ENCODE measurements at places on chromosomes 1 and 21.

DNA sequence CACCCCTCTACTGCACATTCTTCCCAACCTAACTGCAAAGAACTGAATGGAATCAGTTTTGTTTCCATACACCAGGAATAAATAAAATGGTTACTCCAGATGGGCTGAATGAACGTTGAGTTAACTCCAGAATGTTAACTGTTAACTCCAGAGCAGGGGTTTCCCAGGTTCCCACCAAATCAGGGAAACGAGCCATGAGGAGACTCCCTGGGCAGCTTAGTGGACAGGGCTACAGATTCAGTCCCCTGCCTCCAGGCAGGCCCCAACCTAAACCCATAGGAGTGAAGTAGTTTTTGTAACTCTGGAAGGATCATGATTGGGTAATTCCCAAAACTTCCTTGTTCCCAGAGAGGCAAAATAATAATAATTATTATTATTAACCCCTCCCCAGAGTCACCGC is 14.1 kb downstream of the VSIG8 start:
- DNase-seq = no peak

DNA sequence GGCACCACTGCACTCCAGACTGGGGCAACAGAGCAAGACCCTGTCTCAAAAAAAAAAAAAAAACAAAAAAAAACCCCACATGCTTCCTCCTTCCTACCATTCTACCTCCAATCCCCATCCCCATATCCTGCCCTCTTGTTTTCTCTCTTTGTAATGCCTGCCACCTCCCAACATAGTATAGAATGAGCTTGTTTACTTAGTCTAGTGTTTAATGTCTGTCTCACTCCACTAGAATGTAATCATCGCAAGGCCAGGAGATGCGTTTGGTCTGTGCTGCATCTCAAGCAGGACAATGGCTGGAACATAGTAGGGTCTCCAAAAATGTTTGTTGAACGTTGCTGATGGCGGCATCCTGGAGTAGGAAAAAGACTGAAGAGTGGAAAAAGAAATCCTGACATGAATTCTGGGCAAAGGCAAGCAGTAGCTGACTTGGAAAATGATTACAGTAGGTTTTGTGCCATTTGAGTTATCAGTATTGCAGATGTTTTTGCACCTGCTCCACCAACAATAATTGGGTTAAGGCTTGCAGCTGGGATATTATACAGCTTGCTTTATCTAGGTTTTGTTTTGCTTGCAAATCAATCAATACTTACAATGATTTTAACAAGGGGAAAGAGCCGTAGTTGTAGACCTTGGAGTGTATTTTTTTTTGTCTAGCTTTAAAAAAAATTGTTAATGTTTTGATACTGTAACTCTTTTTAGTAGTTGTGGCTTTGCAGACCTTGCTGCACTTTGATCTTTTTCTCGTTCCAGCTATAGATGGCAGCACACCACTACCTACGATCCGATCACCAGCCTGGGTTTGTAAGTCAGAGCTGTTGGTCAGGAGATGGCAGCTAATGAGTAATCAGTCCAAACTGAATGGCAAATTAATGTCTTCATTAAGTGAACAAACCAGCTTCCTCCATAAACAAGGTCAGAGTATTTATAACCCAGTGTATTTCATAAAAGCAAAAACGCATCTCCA is 62.4 kb downstream of the BACH1 start:
- DNase-seq = peak; percentile 29

DNA sequence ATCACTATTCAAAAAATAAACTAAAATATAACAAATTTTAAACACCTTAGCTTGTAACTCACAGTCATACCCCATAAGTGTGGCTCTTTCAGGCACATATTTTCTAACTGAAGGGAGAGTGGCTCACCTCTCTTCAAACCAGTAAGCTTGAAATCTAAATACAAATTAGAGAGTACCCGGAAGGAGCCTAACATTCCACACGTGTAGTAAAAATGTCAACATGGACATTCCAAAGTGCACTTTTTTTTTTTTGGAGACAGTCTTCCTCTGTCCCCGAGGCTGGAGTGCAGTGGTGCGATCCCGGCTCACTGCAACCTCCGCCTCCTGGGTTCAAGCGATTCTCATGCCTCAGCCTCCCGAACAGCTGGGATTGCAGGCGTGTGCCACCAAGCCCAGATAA is 275.6 kb upstream of the ADGRL2 start:
- DNase-seq = no peak

DNA sequence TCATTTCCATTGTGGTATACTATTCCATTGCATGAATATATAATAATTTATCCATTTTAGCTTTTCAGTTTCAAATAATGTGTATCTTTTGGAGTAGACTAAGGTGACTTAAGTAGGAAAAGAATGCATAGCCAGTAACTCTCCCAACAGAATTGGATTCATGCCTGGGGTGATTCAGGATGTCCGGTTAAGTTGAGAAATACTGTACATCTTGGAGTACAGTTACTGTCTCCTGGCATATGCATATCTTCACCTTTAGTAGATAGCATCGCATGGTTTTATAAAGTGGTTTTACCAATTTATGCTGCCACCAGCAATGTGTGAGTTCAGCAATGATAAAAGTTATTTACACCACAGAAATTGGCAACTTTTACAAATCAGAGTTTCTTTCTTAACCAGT is 18.6 kb upstream of the SLC6A9 start:
- no peak for DNase-seq

DNA sequence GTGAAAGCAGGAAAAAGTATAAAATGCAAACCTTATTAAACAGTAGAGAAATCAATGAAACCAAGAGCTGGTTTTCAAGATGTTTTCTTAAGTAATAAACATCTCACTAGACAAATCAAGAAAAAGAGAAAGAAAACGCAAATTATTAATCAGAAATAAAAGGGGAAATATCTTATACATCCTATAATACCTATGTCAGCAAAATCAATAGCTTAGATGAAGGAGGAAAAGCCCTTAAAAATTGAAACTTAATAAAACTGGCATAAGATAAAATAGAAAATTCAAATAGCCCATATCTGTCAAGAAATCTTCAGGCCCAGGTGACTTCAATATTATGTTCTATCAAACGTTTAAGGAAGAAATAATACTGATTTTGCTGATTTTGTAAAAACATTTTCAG is 59.1 kb downstream of the RGS4 start:
- DNase-seq = no peak

GRCh38 chr1:233364026-233364425 is 36.5 kb downstream of the MAP3K21 start:
- DNase-seq = no peak

- no peak for DNase-seq
Observed at GRCh38 chr1:119112791-119113190, 27.7 kb downstream of the WARS2 start.

DNA sequence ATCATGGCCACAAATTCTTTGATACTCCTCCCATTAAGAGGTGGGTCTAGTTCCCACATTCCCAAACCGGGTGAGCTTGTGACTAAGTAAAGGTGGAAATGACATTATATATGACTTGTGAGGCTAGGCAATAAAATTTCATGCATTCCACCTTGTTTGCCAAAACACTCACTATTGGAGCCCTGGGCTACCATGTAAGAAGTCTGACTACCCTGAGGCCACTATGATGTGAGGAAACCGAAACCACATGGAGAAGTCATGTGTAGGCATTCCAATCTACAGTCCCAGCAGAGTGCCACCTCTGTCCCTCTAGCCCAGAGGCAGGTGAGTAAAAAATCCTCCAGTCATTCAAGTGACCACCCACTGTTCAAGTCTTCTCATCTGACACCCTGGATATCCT is 17.9 kb upstream of the SMG7 start:
- DNase-seq = no peak

DNA sequence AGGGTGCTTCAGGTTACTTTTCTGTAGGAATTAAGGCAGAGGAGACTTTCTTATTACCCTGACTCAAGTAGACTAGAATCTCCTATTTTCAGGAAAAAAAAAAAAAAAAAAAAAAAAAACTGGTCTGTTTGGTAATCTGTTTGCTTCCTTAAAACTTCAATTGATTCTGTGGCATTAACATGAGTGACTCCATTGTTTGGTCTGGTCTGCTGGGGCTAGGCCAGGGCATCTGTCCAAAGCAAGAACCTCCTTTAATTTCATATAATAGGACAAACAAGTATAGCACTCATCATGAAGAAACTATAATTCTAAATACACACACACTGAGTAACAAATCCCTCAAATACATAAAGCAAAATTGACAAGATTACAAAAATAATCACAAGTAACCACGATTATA is 32.9 kb upstream of the LRRC7 start:
- DNase-seq = no peak

GRCh38 chr1:87208931-87209330 is 119.7 kb upstream of the LMO4 start:
- no peak for DNase-seq

- no peak for DNase-seq
Observed at GRCh38 chr1:116686723-116687352, 19.3 kb upstream of the IGSF3 start.

DNA sequence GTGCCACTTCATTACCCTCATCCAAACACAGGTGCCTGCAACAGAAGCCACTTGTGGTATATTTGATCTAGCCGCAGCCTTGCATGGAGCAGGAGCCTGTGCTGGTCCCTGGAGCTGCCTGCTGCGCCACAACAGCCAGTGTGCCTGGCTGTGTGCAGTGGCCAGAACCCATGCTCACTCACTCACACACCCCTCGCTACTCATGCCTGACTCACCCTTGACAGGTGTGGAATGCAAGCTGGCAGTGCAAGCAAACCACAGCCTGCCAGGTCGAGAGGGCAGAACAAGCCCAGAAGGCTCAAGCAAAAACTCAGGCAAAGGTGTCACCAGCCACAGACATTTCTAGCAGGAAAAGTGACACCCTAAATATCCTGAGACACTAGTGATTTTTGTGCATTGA is 1510.9 kb downstream of the KCNT2 start:
- no peak for DNase-seq

DNA sequence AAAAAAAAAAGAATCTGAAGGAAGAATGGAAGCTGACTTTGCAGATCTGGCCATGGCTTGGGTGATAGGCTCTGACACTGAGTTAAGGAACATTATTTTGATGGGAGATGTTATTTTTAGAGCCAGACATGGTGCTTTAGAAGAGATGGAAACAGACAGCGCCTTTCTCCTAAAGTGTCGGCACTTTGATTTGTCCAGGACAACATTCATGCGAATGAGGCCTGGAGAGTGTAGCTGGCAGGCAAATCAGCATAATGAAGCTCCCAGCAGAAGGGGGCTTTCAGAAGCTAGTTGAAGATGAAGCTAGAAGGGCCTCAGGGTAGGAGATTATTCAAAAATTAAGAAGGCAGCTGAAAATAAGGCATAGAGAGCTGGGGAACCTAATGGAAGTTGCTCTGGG is 397.7 kb downstream of the RWDD3 start:
- no peak for DNase-seq

DNA sequence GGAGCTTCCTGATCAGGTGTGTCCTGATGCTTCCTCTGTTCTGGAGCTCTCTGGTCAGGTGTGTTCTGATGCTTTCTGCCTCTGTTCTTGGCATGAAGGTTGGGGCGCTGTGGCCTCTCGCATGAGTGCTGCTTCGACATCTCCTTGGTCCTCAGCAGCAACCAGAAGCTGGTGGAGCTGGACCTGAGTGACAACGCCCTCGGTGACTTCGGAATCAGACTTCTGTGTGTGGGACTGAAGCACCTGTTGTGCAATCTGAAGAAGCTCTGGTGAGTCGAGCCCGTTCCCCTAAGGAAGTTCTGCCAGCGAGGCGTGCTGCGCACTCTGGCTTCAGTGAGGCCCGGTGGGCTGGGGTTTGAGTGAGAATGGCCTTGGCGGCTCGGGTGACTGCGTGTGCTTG is 18.0 kb downstream of the NLRP3 start:
- DNase-seq = no peak

GRCh38 chr1:243525085-243525487 is 269.2 kb downstream of the SDCCAG8 start:
- no peak for DNase-seq

DNA sequence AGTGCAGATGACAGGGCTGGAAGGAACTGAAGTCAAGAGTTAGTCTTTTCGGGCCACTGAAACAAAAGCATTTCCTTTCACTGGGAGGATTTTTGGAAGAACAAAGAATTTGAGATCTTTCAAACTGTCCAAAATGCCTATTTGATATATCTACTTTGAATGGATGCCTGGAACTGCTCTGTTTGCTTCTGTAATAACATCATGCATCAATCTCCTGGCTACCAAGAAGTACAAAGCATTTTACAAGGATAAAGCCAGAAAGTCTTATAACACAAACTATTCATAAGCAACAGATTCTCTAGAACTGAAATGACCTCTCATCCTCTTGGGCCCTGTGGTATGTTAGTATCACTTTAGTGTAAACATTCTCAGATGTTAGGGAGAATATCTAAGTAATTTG is 18.2 kb upstream of the RHOU start:
- DNase-seq = no peak

GRCh38 chr1:45836451-45836850 is 33.0 kb downstream of the MAST2 start:
- no peak for DNase-seq

GRCh38 chr1:179510038-179510437 is 65.7 kb downstream of the NPHS2 start:
- DNase-seq = no peak

DNA sequence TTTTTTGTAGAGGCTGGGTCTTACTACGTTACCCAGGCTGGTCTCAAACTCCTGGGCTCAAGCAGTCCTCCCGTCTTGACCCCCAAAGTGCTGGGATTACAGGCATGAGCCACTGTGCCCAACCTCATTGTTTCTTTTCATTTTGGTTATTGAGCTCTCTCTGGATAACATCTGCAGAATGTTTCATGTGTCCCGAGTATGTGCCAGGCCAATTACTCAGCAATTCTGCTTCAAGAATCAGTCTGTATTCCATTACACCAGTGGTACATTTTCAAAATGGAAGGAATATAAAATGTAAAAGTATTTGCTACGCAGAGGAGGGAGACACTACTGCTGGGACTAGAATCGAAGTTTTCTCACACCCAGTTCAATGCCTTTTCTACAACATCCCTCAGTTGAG is 1.7 kb upstream of the ELOA start:
- no peak for DNase-seq

DNA sequence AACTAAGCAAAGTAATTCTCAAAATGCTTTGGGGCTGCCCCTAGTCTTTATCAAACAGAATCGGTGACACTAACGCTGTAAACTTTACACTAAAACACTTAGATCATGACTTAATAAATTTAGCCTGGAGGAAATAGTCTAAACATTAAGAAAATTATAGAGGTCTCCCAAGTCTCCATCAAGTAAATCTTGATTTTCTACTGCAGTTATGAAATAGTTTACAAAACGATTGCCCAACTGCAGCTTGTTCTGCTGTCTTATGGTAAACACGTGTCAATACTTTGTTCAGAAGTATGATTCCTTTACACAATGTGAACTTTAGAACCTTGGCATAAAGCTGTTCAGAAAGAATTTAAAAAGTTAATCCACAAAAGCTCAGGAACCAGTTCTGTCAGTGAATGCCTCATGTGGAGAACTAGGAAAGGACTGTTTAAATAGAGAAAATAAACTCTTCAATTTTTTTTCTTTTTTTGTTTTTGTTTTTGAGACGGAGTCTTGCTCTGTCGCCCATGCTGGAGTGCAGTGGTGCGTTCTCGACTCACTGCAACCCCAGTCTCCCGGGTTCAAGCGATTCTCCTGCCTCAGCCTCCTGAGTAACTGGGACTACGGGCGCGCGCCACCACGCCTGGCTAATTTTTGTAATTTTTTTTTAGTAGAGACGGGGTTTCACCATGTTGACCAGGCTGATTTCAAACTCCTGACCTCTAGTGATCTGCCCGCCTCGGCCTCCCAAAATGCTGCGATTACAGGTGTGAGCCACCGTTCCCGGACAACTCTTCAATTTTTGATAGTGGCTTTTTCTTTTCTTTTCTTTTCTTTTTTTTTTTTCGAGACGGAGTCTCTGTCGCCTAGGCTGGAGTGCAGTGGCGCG is 1.6 kb downstream of the DDI2 start:
- no peak for DNase-seq

- peak; percentile 97 for DNase-seq
Observed at GRCh38 chr1:11908095-11908675, 18.0 kb downstream of the KIAA2013 start.
